Memory B cell (primary cell): ENCODE measurements at places on chromosomes 4 and X.
A peak's percentile ranks its signal among the peaks of the same experiment; 100 is the strongest.

GRCh38 chr4:4853371-4853823 lies 6.1 kb upstream of the MSX1 start:
- DNase-seq, result no peak

DNA sequence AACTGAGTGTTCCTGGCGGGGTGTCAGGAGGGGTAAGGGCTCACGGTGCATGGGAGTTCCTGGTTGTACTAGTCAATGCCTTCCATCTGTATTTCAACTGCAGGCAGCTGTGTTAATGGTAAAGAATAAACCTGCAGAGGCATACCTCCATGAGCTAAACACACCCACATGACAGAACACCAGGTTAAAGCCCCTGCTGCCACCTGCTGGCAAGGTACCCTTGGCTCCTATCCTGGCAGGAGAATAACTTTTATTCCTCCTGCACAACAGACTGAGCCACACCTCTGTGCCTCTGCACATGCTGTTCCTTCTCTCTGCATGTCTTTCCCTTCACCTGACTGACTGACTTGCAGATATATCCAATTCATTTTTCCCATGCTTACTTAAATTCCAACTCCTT lies 11.1 kb downstream of the ITIH6 start:
- DNase-seq, result peak; percentile 14

GRCh38 chr4:11881947-11882346 lies 453.3 kb upstream of the HS3ST1 start:
- no peak for DNase-seq

DNA sequence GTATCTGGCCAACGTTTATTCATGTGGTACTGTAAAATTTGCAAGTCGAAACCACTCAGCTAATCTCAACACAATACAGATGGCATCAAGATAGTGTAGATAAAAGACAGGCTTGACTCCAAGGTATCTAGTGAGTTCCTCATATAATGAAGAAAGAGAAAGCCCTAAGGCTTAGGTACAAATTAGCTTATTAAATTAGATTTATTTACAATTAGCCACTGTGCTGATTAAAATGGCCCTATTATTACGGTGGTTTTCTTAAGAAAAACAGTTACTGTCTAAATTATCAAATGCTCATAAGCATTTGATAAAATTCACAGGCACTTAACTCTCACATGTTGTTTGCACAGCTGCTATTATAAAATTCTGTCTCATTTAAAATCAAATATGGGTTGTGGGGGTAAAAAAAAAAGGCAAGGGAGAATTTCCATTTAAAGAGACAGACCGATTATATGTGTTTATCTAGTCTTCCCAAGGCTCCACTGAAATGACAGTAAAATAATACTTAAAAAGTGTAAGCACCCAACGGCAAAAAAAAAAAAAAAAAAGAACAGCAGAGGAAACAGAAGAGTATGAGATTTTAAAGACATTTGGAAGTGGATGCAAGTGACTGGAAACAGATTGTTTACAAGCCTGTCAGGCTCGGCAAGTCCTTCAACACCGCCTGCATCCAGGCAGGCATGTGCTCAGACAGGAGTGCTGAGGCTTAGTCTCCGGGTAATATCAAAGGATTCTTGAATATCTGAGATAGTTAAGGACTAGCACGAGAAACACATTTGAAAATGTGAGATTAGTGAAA lies 55.1 kb downstream of the FAM13A start:
- DNase-seq, result no peak

DNA sequence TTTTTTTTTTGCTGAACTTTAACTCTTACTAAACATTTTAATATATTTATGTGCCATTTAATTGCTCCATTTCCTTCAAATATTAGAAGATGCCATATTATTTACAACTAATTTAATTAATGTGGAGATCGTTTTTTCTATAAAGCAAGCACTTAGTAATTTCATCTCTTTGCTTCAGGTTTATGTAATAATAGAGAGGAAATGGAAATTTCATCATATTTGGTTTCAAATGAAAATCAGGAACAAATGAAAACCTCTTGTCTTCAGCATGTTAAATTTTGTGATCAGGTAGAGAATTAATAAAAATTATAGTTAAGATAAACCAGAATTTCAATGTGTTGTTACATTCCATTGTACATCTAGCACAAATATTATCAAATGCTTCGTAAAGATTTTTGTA lies 120.1 kb downstream of the SYNPO2 start:
- DNase-seq, result no peak

DNA sequence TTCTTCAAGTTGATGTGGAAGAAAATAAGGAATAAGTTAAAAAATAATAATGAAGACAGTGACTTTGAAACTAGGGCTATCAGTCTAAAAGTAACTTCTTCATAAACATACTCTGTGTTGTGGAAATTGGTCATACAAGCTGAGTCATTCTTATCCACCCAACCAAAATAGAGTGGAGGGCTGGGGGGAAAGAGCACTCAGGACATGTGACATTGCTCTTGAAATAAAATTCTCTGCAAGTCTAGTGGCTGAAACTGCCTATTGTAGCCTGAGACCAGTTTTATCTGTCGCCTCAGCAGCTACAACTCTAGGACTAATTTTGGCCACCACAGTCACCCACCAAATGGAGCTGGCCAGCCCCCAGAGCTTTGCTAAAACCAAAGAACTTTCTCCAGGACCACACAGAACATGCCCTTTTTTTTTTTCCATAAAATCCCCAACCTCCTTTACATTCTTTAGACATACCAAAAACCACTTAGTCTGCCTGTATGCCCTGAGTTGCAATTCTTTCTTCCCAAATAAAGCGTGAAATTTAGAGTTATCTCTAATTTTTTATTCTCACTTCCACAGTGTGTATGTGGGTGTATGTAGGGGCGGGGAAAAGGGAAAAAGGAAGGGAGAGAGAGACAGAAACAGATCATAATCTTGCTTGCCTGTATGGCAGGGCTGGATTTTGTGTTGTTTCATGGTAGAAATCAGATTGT lies 23.0 kb upstream of the SLC25A4 start:
- no peak for DNase-seq

DNA sequence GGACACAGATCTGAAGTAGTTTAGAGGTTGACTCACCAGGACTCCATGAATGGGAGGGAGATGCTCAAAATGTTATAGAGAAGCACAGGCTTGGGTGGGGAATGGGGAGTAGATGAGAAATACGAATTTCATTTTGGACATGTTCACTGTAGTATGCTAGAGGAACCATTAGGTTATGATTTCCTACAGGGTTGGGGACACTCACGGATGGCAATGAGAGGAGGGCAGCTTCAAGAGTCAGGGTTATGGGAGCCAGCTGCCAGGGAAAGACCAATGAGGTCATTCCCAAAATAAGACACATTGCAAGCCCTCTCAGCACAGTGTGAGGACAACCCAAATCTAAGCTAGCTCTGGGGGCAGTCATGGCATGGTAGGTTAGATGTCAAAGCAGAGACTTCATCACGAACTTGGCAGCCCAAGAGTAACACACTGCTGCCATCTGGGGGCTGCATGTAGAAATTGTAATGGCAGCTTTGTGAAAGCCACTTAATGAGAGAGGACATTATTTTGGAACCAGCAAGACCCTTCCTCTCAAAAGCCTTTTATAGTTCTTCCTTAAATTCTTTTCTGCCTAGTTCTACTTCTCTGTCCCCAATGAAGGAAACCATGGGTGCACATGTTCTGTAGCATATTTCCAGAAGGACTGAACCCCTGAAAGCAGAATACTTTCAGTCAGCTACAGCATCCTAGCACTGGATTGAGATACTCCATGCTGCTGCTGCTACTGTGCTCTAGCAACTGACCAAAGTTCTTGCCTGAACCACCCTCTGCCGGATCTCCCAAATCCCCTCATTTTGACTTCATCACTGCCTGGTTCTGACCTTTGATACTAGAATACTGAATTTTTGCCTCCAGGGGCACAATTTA lies 16.2 kb upstream of the ZCCHC12 start:
- DNase-seq, result no peak

DNA sequence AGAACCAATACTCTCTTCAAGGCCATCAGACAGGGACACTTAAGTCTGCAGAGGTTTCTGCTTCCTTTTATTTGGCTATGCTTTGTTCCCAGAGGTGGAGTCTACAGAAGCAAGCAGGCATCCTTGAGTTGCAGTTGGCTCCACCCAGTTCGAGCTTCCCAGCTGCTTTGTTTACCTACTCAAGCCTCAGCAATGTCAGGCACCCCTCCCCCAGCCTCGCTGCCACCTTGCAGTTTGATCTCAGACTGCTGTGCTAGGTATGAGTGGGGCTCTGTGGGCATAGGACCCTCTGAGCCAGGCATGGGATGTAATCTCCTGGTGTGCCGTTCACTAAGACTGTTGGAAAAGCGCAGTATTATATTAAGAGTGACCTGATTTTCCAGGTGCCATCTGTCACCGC lies 12.6 kb upstream of the UGT2B15 start:
- no peak for DNase-seq

- DNase-seq, result no peak
Observed at GRCh38 chr4:113524505-113525186, 236.9 kb downstream of the CAMK2D start.

GRCh38 chr4:152896811-152897210 lies 39.3 kb upstream of the FHDC1 start:
- no peak for DNase-seq

DNA sequence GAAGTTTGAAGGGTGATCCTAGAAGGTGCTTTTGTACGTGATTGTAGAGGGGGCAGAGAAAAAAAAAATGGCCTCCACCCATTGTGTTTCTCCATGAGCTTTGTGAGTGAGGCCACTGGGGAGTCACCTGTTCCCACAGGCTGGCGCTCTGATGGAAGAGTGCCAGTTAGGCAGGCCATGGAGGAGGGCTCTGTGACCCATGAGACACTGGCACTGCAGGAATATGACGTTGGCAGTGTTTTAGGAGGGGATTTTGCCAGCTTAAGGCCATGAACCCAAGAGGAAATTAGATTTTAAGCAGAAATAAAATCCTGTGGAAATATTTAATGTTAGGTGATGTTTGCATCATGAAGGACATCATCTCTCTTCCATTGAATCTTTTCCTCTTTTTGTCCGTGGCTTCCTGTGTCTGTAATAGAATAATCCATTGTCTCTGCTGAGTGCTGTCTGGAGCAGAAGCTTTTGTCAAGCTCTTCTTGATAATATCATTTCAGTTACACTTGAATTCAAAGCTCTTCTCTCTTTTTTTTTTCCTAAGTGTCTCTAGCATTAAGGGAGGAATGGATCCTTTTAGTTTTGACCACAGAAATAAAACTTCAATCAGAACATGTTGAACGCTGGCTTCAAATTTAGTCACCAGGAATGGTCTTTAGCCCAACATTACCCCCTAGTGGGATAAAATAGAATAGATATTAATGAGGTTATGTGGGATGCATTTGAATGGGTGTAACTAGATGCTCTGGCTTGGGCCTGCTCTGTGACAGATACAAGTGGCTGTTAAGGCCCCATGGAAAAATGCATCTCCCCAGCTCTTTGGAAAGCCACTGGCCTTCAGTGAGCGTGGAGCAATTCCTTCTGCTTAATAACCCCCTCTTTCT lies 41.0 kb upstream of the UCP1 start:
- DNase-seq, result no peak

GRCh38 chrX:117713411-117713810 lies 403.2 kb downstream of the KLHL13 start:
- no peak for DNase-seq

- DNase-seq, result no peak
Observed at GRCh38 chrX:118228041-118228440, 111.4 kb upstream of the KLHL13 start.

- no peak for DNase-seq
Observed at GRCh38 chr4:183443655-183444213, 702 bp upstream of the CDKN2AIP start.

DNA sequence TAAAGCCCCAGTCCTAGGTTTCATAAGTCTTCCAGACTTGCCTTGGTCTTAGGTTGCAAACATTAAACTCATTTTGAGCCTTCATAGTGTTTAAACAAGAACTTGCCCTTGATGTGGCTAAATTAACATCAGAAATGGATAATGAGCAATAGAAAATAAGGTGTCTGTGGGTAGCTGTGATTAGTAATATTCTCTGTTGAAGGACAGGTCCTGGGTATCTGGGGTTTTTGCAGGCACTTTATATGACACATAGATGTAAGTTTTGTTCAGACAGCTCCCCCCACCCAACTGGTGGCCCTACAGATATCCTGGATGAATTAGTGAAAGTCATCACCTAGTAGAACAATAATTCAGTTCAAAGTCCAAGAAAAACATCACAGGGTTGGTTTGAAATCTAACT lies 272.5 kb downstream of the PTTG2 start:
- DNase-seq, result no peak

DNA sequence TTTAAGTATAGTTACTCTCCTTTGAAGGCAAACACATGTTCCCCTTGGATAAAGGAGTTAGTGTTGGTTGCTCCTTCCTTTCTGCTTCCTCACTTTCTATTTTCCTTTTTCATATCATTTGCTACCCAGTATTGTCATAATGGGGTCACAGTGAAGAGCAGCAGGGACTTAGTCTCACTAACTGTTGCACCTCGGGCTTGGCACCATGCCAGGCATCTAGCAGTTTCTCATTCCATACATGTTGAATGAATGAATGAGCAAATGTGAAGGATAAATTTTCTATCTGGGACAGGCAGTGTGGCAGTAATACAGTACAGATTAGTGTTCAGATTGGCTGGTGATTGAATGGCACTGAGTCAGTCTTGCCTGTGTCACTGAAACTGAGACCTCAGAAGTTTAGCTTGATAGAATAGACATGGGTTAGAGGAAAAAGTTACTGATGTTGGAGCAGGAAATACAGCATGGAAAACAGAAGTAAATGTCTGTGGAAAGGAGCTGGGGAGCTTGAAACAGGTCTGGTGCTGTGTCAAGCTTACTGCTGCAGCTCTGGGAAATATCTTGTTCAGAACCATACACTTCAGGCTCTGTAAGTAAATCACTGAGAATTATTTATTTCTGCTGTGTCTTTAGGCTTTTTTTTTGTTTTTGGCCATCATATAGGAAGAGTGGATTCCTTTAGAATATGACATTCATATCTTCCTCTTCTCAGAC lies 55.8 kb upstream of the PITX2 start:
- DNase-seq, result no peak
